OCI-M1 (cell line): ENCODE measurements at places on chromosomes 4 and X.
A peak's percentile ranks its signal among the peaks of the same experiment; 100 is the strongest.

GRCh38 chr4:24089851-24090534 is 200.1 kb upstream of the PPARGC1A start:
- DNase-seq = no peak

DNA sequence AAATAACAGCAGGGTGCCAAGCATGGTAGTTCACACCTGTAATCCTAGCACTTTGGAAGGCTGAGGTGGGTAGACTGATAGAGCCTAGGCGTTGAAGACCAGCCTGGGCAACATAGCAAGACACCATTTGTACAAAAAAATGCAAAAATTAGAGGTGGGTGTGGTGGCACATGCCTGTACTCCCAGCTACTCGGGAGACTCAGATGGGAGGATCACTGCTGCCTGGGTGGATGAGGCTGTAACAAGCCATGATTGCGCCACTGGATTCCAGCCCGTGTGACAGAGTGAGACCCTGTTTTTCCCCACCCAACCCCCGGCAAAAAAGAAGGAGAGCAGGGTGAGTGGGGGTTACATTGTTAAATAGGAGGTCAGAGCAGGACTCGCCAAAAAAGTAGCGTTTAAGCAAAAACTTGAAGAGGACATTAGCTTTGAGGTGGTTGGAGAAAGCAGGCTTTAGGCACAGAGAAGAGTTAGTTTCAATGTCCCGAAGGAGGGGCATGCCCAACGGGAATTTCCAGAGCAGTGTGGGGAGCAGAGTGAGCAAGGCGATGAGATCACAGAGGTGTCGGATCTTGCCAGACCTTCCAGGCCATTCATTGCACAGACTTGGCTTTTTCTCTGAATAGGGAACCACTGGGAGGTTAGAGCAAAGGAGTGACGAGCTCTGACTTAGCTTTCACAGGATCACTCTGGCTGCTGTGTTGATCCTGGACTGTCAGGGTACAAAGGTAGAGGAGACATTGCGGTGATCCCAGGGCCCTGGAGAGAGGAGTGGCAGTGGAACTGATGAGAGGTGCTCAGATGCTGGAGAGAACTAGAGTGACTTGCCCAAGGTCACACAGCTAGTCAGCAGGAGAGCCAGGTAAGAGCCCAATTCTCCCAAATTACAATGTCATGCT is 70.6 kb downstream of the TRAPPC11 start:
- no peak for DNase-seq

- peak; percentile 70 for DNase-seq
Observed at GRCh38 chr4:109128589-109128988, 173.9 kb downstream of the COL25A1 start.

DNA sequence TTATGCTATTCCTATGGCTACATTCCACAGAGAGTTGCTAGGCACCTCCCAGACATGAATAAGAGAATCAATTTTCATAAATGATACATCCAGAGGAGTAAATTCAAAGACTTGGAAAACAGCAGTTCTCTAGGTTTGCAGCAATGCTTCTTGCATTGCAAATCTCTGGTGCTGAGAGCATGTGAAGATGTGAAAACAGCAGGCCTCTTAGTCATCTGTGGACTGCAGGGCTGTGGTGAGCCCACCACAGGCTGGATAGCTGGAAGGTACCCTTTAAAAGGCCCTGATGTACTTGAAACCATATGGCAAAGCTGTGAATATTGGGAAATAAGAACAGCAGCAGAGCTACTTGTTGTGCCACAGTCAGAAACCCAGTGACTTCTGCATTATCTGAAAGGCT is 2135.9 kb downstream of the ARAP2 start:
- no peak for DNase-seq

GRCh38 chr4:38539501-38539900 is 124.5 kb upstream of the KLF3 start:
- no peak for DNase-seq

GRCh38 chrX:13550346-13550745 is 19.1 kb upstream of the EGFL6 start:
- DNase-seq = no peak

DNA sequence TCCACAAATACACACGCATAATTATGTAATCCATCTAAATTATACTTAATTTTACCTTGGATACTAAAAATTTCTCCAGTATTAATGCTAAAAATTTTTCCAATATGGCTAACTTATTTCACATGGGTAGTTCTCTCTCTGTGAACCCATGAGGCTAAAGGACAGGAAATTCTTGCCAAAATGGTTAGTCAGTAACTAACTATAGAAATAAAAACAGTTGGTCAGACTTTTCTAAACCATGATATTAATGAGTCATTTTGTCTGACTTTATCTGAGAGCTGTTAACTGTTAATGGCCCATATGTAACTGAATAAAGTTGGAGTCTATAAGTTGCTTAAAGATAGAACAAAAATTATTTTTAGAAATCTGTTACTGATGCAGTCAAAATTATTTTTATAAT is 549.4 kb downstream of the TLL1 start:
- no peak for DNase-seq

- no peak for DNase-seq
Observed at GRCh38 chr4:8079916-8080753, 78.5 kb downstream of the ABLIM2 start.

- DNase-seq = peak; percentile 66
Observed at GRCh38 chrX:828411-828959, 197.9 kb downstream of the SHOX start.

DNA sequence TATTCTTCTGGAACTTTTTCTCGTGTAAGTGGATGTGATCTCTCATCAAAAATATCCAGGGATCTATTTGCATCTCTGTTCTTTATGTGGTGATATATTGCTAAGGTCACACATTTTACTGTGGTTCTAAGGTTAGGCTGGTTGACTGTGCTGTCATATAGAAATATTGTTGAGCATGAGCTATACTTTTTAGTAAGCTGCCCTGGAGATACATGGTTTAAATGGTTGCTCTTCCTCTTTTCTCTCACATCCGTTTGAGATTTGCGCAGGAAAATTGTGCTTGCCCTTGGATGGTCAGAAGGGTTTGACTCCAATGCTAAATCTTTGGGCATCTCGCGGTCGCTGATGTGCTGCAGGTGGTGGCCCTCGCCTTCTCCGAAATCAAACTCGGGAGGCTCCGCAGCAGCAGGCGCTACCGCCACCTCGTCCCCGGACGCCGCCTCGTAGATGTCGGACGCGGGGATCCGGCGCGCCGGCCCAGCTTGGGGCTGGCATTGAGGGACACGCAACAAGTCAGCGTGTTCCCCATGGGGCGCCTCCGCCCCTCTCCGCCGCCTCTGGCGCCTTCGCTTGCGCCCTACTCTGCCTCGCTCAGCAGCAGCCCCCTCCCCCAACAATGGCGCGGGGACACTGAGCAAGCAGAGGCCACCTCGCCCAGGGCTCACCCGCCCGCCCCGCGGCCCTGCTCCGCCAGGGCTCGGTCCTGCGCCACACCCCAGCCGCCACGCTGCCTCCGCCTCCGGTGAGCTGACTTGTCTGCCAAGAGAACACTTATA is 154.5 kb downstream of the MSN start:
- DNase-seq = no peak

- peak; percentile 83 for DNase-seq
Observed at GRCh38 chr4:168486912-168487281, 6.6 kb upstream of the DDX60L start.

GRCh38 chrX:104324461-104325212 is 69.9 kb upstream of the ESX1 start:
- DNase-seq = no peak

DNA sequence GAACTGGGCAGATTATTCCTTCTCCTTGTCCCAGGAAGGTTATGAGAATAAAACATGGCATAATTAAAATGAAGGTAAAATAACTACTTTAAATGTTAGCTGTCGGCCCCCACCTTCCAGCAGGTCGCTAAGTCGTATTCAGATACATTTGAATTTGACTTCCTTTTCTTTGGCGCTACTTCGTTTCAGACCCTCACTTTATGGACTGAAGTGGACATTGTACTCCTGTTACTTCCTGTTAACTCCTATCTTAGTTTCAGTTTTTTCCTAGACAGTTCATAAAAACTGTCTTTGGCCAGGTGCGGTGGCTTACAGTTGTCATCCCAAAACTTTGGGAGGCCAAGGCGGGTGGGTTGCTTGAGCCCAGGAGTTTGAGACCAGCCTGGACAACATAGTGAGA is 5.7 kb downstream of the SYAP1 start:
- DNase-seq = no peak

- DNase-seq = no peak
Observed at GRCh38 chr4:181127171-181127570, 1116.0 kb upstream of the TENM3 start.

DNA sequence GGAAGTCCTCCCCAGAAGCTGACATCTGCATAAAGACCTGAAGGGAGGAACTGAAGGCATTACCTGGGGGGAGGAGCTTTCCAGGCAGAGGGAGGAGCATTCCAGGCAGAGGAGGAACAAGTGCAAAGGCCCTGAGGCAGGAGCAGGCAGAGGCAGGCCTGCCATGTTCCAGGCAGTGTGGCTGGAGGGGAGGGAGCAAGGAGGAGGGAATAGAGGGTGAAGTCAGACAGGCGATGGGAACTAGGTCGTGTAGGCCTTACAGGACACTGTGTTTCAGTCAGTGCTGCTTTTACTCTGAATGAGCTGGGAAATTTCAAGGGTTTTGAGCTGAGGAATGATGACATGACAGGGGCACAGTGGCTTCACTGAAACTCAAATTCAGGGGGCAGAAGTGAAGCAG is 292.7 kb downstream of the BCOR start:
- no peak for DNase-seq

DNA sequence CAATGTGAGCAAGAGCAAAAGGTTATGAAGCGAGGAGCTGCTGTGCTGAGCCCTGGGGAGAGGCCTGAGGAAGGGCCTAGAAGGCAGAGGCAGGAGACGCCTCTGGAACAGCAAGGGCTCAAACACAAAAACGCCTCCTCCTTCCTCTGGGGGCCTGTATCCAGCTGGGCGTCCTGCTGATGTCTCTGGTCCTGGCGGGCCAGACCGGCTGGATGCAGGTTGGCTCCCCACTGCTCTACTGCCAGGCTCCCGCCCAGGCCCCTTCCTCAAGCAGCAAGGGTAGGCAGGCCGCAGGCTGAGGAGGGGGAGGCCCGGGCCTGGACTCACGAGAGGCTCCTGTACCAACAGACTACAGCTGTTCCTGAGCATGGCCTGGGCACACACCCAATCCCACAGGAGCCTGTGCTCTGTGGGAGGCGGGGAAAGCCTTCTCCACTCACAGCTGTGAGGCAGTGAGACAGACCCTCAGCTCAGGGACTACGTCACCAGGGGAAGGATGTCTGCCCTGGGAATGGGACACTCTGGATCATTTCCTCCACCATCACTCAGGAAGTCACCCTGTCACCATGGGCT is 2.3 kb downstream of the HAUS7 start:
- DNase-seq = no peak

DNA sequence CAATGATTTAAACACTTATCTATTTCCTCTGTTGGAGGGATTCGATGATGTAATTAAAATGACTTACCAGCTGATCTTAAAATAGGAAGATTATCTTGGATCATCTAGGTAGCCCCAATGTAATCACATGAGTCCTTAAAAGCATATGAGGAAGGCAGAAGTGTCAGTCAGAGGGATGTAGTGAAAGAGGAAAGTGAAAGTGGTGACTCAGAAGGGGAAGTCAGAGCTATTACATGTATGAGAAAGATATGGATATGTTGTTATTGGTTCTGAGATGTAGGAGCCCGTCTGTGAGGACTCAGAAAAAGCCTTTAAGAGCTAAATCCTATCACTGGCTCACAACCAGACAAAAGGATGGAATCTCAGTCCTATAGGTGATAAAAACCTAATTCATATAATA is 456.4 kb downstream of the DACH2 start:
- peak; percentile 84 for DNase-seq

GRCh38 chr4:5712517-5712916 is 1.5 kb downstream of the EVC start:
- DNase-seq = no peak

GRCh38 chr4:73864365-73864764 is 4.8 kb upstream of the CXCL1 start:
- DNase-seq = peak; percentile 41

DNA sequence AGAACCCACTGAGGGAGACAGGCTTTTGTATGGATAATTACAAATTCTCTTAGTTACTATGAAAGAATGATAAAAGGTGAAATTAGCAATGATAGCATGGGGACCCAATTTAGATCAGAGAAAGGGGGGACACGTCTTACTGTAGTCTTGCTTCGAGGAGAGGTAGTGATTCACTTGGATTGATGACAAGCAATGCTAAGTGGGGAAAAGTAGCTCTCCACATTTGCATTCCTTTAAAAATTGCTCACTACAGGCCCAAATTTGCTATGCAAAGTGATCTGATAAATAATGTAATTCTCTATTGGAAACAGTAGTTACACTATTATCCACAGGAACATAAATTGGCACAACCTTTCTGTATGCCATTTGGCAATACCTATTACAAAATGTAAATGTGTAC is 42.5 kb upstream of the MAP3K15 start:
- no peak for DNase-seq

DNA sequence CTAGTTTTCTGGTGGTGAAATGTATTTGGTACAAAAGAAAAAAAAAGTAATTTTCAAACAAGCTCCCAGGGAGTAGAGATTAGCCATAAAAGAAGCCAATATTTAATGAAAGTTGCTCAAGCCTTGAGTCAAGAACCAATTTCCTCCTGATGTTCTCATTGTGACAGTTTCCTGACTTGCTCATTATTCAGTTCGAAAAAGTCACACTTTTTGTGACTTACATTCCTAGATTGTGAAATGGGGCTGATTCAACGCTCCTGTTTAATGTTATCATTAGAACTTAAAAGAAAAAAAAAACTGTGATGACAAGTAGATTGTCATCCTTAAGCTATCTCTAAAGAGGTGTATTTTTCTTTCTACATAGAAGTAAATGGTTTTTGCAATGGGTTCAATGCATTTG is 122.6 kb upstream of the BMPR1B start:
- no peak for DNase-seq

- peak; percentile 84 for DNase-seq
Observed at GRCh38 chrX:100685284-100685996, 41.4 kb downstream of the SRPX2 start.

GRCh38 chr4:26531491-26532116 is 41.3 kb upstream of the CCKAR start:
- no peak for DNase-seq

GRCh38 chr4:153151535-153152455 is 52.4 kb upstream of the TRIM2 start:
- peak; percentile 80 for DNase-seq

- peak; percentile 62 for DNase-seq
Observed at GRCh38 chrX:54182194-54182863, 725 bp downstream of the FAM120C start.

GRCh38 chr4:102598086-102598761 is 97.1 kb downstream of the NFKB1 start:
- DNase-seq = no peak

DNA sequence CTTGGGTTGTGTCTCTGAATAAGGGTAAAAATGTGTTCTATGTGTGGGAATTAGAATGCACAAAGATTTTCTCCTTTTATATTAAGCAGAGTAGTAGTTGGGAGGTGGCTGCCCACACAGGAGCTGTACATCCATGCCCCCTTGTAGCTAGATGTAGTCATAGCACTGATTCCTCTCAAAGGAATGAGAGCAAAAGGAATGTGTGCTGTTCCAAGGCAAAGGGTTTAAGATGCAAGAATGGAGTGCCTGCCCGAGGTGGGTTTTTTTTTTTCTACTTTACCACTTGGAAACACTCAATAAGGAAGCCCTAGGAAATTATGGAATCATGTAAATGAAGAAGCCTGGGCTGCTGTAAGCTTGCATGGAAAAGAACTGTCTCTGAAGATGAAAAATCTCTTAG is 2183.2 kb upstream of the AGA start:
- no peak for DNase-seq
